ENCODE measurements at places on chromosomes 13 and 19.
A peak's percentile ranks its signal among the peaks of the same experiment; 100 is the strongest.

DNA sequence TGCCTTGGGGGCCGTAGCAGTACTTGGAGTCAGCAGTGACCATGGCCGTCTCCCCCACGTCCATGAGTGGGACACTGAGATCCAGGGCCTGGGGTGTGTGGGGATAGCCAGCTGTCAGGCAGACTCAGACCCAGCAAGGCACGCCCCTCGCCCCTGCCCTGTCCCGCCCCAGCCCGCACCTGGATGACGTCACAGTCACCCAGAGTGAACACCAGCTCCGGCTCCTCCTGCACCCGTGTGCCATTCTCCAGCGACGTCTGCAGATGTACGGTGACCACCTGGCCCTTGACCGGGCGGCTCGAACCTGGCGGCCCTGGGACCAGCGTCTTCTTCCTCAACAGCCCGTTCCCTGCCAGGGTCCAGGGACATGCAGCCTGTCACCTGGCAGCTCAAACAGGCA is 4.0 kb downstream of the FKBP8 start:
- no peak for DNase-seq

GRCh38 chr13:30551189-30551588 is 66.5 kb upstream of the USPL1 start:
- no peak for DNase-seq

DNA sequence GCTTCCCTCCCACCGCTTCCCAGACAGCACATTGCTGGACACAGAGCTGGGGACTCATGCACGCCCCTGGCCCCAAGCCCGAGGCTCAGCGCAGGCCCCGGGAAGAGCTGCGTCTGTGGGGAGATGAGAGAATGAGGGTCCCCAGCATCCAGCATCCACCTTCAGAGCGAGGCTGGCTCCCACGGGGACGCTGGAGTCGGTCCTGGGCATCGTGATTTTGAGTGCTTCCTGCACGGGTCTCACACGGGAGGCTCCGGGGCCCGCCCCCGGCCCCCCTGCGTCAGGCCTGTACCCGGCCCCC is 4.7 kb downstream of the NCLN start:
- DNase-seq: no peak

DNA sequence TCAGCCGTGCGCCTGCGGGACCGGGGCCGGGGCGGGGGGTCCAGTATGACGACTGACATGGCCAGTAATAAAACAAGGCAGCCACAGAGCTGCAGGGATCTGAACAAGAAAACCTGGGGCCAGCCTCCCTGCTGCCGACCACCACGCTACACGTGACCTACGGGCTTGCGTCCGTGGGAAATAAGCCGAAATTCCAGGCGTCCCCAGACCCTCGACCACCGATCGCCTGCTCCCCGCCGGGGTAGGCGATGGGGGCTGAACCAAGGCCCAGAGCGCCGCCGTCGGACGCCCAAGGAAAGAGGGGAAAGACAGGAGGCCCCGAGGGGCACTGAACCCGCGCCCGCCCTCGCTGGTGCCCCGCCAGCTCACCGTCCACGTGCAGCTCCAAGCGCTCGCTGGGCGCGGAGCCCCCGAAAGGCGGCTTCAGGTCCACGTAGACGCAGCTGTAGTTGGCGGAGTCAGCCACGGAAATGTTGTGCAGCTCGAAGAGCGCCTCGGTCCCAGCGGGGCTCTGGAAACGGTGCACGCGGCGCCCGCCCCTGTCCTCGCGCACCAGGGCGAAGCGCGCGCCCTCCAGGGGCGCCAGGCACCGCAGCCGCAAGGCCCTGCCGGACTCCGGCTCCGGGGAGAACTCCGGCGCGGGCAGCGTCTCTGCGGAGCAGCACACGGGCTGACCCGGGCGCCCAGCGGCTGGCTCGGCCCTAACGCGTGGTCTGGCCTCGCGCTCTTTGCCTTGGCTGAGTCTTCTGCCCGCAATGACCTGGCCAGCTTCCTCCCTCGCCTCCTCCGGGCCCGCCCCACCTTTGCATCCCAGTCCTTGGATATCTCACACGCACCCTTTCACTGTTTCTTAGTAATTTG is 3.1 kb downstream of the A1BG start:
- DNase-seq: no peak

DNA sequence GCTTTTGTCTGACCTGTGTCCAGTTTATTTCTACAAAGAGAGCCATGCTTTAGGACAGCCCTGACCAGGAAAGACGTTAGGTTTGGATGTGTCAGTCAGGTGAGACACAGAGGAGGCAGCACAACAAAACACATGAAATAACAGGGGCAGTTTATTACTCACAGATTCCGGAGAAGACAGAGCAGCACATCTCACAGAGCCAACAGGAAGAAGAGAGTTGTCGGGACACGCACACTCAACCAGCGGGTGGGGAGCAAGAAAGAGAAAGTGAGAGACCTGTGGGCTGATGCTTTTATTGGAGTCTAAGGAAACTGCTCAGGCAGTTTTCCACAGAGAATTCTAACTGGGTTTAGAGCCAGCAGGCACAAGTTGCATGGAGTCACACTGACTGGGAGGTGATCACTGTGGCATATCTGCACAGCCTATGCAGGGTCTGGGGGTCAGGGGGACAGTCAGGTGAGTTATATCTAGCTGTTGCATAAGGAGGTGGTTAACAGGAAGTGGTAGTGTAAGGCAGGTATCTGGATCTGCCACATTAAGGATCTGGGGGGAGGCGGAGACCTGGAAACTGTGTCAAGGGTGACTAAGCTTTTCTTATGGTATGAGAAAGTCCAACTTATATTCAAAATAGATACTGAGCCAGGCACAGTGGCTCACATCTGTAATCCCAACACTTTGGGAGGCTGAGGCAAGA is 24.1 kb upstream of the CEACAM20 start:
- no peak for DNase-seq

DNA sequence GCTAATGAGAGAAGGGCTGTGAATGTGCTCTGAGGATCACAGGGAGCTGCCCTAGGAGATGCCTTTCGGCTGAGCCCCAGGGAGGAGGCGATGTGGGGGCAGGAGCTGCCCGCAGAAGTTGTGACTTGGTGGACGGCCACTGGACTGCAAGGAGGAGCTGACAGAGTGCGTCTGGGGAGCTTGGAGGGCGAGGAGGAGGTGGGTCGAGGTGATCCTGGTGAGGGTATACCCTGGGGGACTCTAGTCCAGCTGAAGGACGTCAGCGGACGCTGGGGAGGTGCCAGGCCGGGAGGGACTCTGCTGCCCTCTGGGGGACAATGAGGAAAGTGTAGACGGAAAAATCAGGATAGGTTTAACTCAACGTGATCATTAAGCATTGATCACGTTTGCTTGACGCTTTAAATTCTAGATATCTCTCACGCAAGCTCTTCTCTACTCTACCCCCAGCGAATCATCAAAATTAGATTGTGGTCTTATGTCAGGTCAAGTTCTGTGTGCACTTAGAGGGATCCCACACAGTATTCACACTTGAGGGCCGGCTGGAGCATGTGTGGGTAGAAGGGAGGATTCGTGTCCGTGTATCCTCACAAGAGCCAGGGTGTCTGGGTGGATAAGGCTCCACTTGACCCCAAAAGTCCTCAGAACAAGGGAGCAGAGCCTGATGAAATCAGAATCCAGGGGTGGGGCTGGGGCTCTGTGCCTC is 3.3 kb upstream of the CEACAM7 start:
- no peak for DNase-seq

DNA sequence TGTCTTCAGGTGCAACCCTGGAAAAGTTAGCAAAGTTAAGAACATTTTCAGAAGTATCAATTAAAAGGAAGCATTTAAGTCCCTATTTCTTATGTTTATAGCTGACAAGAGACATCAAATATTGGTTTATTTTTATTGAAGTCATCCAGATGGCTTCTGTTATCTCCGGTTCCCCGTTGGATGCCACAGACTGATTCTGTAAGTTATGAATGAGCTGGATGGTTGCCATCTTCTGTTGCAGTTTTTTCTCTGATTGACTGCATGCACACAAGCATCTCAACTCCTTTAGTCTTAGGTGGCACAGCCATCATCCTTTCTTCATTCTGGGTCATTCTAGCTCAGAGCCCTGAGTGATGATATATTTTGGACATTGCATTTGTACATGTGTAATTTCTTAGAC is 10.6 kb upstream of the OXGR1 start:
- DNase-seq: no peak

DNA sequence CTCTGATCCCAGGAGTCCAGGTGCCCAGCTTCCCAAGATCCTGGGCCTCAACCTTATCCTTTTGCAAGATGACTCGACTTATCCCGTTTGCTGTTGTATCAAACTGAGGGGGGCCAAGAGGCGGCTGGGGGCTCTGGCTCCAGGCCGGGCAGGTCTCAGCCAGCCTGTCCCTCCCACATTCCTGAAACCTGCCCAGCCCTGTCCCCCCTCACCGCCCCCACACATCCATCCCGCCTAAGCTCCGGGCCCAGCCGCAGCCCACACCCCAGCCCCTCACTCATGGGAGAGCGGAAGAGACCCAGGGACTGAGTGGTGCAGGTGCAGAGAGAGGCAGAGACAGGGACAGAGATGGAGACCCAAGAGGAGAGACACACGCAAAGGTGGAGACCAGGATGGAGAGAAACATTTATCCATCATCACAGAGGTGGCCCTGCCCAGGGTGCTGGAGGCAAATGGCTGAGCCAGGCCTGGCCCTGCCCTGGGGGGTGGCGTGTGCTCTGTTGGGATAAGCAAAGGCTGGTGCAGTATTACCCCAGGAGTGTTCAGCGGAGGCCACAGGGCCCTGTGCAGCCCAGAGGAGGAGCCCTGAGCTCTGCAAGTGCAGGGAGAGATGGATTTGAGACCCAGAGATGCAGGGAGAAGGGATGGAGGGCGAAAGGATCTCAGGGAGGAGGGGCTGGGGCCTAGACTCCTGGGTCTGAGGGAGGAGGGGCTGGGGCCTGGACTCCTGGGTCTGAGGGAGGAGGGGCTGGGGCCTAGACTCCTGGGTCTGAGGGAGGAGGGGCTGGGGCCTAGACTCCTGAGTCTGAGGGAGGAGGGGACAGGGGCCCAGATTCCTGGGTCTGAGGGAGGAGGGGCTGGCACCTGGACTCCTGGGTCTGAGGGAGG is 1.6 kb downstream of the BCAM start:
- DNase-seq: no peak

DNA sequence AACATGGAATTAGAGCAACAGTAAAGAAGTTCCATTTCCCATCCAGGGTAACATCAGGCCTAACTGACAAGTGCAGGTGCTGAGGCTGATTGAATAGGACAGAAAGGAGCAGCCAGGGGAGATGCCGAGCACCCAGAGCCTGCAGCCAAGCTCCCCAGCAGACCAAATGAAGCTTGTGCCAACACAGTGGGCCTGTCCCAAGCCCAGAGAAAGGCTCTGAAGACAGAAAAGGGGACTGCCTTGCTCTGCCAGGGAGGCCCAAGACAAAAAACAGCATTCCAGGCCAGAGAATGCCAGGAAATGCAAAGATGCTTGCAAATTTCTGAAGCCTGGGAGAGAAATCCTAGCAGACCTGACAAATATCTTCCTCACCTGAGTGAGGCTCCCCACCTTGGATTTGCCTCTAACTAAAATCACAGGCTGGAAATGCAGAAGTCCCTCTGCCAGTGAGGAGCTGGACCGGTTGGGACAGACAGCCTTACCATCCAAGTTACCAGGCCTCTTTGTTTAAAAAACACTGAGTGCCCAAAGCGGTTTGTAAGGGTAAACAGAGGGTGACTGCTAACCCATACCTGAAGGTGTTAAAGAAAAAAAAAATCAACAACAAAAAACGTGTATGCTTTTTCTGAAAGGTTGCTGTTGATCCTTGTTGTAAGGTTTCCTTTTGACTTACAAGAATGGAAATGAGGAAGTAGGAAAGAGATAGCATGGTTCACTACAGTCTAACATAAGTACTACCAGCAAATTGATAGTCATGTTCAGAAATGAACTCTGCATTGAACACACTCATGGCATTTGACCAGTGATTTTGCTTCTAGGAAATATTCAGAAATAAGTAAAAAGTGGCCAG is 11.8 kb upstream of the HMGB1 start:
- DNase-seq: no peak

DNA sequence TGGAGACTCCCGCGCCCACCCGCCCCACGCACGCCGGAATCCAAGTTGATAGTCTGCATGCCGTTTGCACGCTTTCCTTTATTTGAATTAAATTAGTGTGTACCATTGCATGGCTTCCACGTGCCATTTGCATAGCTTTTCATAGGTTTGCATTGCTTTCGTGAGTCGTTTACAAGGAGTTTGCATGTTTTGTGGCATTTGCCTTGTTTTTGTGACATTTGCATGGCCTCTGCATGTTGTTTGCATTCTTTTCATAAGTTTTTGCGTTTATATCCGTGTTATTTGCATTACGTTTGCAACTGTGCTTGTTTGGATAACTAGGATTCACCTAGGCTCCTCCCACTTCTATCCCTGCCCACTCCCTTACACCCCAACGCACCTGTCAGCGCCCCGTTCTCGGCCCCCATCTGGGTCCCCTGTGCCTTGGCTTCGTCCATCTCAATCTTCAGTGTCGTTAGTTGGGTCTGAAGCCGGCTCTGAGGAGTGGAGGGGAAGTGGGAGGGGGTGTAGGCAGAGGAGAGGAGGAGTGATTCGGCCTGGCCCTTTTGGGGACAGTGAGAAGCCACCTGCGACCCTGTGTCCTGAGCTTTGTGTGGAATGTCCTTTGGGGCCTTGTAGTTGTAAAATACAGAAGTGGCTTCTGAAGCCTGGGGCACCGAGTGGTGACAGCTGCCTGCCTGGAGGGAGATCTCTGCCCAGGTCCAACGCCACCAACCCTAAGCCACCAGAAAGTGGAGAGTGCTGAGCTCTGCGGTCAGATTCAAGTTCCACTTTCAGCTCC is 2.4 kb downstream of the CCDC194 start:
- peak; percentile 37 for DNase-seq

- DNase-seq: no peak
Measured at GRCh38 chr19:29687244-29687896, 22.1 kb downstream of the PLEKHF1 start.

GRCh38 chr13:23044906-23045305 is 135.9 kb upstream of the SGCG start:
- no peak for DNase-seq

- DNase-seq: no peak
Measured at GRCh38 chr13:102657630-102658029, 37.2 kb downstream of the METTL21C start.

DNA sequence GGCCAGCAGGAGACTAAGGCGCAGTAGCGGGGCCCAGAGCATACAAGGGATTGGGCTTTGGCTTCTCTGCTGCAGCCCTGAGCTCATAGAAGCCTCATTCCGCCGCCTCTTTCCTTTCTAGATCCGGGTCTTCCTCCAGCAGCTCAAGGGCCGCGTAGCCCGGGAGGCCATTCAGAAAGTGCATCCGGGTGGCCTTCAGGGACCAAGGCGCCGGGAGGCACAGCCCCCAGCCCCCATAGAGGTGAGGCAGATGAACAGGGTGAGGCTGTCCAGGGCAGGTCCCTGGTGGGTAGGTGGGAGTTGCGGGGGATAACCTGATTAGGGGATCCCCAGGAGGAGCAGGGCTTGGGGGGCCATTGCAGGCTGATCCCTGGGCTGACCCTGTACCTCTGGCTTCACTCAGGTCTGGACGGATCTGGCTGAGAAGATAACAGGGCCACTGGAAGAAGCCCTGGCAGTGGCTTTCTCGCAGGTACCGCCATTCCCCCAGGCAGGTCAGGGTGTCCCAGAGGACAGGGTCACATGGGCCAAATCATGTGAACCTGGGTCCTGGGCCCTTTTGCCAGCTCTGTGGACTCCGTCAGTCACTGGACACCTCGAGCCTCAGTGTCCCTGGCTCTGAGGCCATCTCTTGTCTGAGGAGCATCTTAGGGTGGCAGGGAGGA is 1.3 kb downstream of the SNAPC2 start:
- DNase-seq: no peak
